H4 (cell line): ENCODE measurements at places on chromosomes 1 and 21. TPM values are rescaled to one million over a fixed set of nuclear protein-coding genes. Genes with fewer than 3 reads are reported as not detected.

- no peak for DNase-seq
These were observed 609.1 kb downstream of the KIF26B start for GRCh38 chr1:245763873-245764331.

GRCh38 chr1:93014168-93014567 lies 52.9 kb upstream of the DIPK1A start:
- DNase-seq = no peak

DNA sequence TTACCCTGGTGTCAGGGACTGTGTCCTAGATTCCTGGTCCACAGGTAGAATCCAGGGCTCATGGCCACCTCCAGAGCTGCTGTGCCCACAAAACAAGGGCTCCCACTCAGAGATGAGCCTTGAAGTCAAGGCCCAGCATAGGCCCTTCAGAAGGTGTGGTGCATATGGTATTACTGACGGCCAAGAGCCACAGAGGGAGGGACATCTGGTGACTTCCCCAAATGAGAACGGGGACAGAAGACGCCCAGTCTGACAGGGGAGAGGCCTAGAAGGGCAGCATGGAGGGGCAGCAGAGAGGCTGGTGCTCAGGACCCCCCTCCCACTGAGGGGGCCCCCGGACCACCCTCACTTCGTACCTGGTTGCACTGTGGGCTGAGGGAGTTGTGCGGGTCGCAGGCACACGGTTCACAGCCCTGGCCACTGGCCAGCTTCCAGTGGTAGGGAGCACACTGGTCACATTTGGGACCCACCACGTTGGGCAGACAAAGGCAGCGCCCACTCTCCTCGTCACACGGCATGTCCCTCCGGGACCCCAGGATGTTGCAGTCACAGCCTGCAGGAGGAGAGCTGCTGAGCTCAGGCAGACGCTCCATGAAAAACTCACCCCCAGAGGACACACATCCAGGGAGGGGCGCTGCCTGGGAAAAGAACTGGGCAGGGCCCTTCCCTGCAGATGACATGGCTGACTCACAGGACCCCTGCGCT lies 25.0 kb downstream of the LAMB3 start:
- no peak for DNase-seq

GRCh38 chr1:181981821-181982220 lies 79.7 kb downstream of the ZNF648 start:
- no peak for DNase-seq

PLD5 gene
- total RNA-seq = 0.02 TPM in 1 of 2 replicates, not detected in the other

DNA sequence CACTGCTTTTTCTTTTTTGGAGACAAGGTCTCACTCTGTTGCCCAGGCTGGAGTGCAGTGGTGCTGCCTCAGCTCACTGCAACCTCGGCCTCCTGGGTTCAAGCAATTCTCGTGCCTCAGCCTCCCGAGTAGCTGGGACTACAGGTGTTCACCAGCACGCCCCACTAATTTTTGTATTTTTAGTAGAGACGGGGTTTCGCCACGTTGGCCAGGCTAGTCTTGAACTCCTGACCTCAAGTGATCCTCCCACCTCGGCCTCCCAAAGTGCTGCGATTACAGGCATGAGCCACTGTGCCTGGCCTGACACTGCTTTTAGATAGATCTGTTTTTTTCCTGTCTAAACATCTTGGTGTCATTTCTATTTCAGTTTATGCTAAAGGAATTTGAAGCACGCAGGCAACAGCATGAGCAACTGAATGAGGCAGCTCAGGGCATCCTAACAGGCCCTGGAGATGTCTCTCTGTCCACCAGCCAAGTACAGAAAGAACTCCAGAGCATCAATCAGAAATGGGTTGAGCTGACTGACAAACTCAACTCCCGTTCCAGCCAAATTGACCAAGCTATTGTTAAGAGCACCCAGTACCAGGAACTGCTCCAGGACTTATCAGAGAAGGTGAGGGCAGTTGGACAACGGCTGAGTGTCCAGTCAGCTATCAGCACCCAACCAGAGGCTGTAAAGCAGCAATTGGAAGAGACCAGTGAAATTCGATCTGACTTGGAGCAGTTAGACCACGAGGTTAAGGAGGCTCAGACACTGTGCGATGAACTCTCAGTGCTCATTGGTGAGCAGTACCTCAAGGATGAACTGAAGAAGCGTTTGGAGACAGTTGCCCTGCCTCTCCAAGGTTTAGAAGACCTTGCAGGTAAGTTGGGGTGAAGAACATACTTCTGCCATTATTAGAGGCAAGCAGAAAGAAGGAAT lies 106.1 kb upstream of the BMP8A start:
- DNase-seq = no peak

DNA sequence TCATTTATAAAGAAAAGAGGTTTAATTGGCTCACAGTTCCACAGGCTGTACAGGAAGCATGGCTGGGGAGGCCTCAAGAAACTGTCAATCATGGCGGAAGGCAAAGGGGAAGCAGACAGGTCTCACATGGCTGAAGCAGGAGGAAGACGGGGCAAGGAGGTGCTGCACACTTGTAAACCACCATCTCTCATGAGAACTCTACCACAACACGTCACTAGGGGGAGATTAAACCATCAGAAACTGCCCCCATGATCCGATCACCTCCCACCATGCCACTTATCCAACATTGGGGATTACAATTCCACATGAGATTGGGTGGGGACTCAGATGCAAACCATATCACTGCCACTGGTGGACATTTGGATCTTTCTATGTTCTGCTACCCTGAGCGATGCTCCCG lies 351.4 kb downstream of the NPHP4 start:
- DNase-seq = no peak

SFN gene
- 0.53 and 1.0 TPM in 2 replicates for total RNA-seq

ZBTB40 gene
- 12.1 and 14.0 TPM in 2 replicates for total RNA-seq

CASQ2 gene
- not detected in 2 replicates for total RNA-seq

DNA sequence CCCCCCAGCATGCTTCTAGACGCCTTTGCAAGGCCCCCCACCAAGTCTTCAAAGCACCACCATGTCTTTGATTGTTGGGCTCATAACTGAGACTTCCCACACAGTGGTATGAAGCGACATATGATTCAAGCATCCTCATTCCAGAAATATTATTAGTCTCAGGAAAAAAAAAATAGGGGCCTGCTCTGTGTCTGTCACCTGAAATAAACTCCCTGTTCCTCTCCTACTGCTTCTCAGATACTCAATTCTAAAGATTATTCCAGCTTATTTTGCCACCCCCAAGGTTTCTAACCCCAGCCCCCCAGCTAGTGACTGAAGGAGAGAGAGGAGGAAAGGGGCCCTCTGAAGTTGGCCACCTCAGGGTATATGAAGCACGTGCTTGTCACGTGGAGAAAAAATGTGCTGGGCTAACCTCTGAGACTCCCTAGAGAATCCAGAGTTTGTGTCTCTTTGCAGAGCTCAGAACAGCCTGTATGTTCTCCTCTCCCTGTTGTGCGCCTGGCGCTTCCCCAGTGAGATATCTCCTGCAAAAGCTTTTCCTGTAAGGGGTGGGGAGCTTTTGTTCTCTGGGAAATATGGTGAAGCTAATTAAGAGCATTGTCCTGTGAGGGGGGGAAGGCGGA lies 35.9 kb upstream of the RASAL2 start:
- no peak for DNase-seq

RORC gene
- 0.60 and 1.2 TPM in 2 replicates for total RNA-seq

GRCh38 chr1:218659911-218660677 lies 315.0 kb downstream of the TGFB2 start:
- no peak for DNase-seq

- DNase-seq = peak; percentile 48
These were observed 86.5 kb upstream of the KCNJ15 start for GRCh38 chr21:38170283-38170682.

- DNase-seq = peak; percentile 62
These were observed 62.8 kb downstream of the NVL start for GRCh38 chr1:224266915-224267856.

DNA sequence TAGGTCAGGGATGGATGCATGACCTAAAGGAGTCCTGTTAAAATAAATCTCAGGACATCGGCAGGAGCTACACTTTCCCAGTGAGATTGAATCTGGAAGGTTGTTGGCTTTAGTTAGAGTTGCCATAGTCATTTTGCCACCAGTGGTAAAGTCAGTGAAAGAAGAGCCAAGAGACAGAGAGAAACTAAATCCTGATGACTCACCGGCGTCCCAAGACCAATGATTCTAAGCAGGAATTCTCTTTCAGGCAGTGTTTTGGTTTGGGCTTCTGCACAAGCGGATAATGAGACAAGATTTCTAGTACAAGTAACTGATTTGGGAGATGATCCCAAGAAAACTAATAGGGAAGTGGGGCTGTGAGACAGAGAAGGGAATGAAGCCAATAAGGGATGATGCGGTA lies 88.8 kb upstream of the ETS2 start:
- DNase-seq = no peak

FAAH gene
- total RNA-seq = 0.64 and 2.0 TPM in 2 replicates

DNA sequence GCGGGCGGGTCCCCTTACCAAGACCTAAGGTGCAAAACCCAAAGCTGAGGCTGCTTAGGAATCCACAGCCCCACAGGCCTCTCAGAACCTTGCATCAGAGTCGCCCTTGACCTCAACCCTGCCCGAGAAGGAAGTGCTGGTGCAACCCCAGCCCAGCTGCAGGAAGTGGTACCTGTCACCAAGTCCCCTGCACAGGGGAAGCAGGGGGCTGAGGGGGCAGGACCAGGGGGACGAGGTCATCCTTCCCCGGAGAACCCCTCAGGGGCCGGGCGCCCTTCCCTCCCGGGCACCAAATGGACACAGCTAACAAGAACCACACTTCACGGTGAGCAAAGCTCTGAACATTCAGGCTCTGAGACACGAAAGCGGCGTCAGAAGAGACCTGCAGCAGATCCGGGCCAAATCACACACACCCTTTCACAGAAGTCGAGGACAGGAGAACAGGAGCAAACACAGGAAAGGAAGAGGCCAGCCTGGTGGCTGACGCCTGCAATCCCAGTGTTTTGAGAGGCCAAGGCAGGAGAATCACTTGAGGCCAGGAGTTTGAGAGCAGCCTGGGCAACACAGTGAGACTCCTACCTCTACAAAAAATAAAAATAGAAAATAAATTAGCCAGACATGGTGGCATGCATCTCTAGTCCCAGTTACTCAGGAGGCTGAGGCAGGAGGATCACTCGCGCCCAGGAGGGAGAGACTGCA lies 6.4 kb downstream of the ITGB2 start:
- no peak for DNase-seq

DNA sequence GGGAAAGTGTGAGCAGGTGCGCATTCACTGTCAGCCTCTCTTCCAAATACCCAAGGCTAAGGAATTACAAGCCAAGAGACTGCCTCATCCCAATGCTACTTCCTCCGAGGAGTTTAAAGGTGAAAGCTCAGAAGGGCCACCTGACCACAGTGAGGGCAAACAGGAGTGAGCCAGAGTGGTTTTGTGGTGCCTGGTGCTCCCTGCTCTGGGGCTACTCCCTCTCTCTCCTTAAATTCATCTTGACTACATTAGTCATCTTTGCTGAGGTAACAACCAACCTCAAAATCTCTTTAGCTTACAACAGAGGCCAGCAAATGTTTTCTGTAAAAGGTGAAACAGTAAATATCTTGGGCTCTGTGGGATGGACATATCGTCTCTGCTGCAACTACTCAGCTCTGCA lies 14.2 kb upstream of the ZBTB8A start:
- peak; percentile 20 for DNase-seq

NBPF11 gene
- total RNA-seq = 1.7 and 3.9 TPM in 2 replicates

DNA sequence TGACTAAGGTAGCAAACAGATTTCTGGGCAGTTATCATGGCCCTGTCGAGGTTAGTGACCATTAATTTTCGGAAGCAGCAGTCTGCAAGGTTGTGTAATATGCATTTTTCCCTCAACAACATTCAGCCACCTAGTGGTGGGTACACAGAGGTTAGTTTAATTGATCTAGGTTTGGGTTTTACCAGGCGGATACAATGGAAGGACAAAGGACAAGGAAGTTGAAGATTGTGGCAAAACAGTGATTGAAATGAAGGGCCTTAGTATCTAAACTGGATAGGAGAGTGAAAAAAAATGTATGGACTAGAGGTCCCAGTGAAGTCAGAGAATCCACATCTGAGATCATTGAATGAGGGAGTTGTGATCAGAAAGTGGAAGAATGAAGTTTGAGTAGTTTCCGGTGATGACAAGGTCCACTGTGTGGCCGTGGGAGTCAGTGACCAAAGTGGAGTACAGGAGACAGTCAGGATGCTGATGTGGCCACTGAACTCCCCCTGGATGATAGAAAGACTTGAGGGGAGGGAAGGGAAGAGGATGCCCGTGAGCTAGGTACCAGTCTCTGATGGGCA lies 2.8 kb downstream of the ARMH1 start:
- peak; percentile 66 for DNase-seq

- no peak for DNase-seq
These were observed 113.4 kb downstream of the GRIK3 start for GRCh38 chr1:36920801-36921405.

DNA sequence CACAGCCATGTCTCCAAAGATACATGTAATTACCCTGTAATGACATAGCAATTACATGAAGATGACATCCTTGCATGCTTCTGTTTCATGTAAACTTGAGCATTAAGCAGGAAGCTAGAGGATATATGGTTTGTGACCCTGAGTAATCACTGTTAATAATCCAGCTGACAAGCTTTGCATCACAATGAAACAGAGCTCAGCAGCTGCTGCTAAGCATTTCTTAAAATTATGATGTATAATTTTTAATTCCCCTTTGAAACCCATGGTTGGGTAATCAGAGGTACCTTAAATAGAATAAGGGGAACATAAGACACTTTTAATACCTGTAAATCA lies 293.5 kb downstream of the NTNG1 start:
- no peak for DNase-seq

SLC35F3 gene
- not detected in 2 replicates for total RNA-seq

GRCh38 chr1:31417148-31417547 lies 4.1 kb downstream of the SERINC2 start:
- no peak for DNase-seq

PRDM16 gene
- total RNA-seq = 0.14 and 0.97 TPM in 2 replicates

GRCh38 chr1:226984521-226985238 lies 44.6 kb downstream of the COQ8A start:
- no peak for DNase-seq

L1TD1 gene
- not detected in 2 replicates for total RNA-seq

GRCh38 chr1:44288883-44289282 lies 66.2 kb downstream of the ERI3 start:
- no peak for DNase-seq

- DNase-seq = no peak
These were observed 471.3 kb downstream of the LMO4 start for GRCh38 chr1:87800006-87800405.

GRCh38 chr21:31211836-31212235 lies 132.2 kb downstream of the TIAM1 start:
- no peak for DNase-seq

DNA sequence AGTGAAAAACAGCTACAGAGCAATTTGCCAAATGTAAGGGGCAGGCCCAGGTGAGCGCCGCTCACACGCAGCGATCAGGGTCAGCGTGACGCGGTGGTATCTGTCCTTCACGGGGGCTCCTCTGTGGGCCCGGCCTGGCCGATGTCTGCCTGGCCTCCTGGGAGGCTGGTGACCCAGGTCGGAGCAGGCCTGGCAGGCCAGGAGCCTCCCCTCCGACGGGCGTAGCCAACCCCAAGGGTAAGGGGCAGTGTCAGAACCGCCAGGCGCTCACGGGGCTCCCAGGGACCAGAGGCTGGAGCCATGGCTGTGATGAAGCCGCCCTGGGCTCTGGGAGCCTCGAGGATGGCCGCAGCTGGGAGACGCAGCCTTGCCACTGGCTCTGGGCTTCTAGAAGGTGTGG lies 72.1 kb downstream of the MORN1 start:
- DNase-seq = no peak

- no peak for DNase-seq
These were observed 15.7 kb upstream of the H6PD start for GRCh38 chr1:9218917-9219316.

GRCh38 chr21:29265690-29266479 lies 32.8 kb upstream of the BACH1 start:
- DNase-seq = no peak
